ENCODE measurements at places on chromosomes 3 and 15. TPM values are rescaled to one million over a fixed set of nuclear protein-coding genes. Genes with fewer than 3 reads are reported as not detected.

Gene GAP43
- total RNA-seq: not detected

Gene MAP2K5
- 6.3 TPM for total RNA-seq

Gene CD200R1
- not detected for total RNA-seq

Gene GP9
- total RNA-seq: not detected

Gene CHDH
- total RNA-seq: under 0.01 TPM

Measured in cardiac atrium fibroblast (primary cell).